ENCODE measurements at places on chromosomes 2 and 18.

- DNase-seq = no peak
Observed at GRCh38 chr2:200216310-200216709, 90.2 kb upstream of the SPATS2L start.

GRCh38 chr2:200086911-200087310 lies 131.5 kb downstream of the MAIP1 start:
- no peak for DNase-seq

DNA sequence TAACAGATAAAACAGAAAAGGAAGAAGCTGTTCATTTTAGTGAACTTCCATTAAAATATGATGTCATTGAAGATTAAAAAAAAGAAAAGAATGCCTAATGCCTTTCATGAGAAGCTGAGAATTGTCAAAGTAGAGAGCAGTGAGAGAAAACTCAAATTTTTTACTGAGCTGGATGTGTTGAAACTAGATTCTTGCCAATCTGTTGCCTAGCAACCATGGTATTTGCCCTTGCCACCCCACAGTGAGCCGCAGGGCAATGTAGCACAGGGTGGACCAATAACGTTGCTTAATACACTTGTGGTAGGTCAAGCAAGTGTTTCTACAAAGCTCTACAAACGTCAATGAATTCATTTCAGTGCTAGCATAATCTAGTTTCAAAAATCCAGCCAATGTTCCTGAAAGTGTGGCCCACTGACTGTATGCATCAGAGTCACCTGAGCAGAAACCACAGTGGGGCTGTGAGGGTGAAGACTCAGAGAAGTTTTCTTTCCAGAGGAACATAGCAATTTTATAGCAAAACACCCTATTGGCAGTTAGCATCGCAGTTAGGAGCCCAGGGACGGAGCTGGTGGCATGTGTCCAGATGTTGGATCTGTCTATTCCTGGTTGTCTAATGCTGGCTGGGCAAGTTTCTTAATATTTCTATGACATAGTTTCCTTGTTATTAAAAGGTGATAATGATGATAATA lies 132.2 kb downstream of the DOCK10 start:
- peak; percentile 80 for DNase-seq

GRCh38 chr2:16136461-16137035 lies 196.2 kb downstream of the MYCN start:
- DNase-seq = no peak

DNA sequence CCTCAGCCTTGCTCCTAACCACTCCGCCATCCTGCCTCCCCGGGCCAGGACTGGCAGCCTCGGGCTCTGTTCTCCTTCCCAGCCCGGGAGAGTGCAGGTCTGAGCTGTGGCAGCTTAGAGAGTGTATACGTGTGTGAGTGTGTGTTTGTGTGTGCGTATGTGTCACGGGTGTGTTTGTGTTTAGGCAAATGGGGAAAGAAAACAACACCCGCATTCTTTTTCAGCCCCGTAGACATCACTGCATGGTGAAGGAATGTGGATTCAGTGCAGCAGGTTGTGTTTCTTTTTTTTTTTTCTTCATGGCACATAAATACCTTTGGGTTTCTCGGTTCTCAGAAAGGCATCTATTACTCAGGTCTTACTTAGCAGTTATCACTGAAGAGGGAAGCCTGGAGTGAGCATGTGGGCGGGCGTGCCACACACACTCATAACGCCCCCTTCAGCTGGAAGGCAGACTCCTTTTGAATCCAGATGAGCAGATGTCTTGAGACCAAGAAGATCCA lies 44.2 kb downstream of the GLI2 start:
- no peak for DNase-seq

DNA sequence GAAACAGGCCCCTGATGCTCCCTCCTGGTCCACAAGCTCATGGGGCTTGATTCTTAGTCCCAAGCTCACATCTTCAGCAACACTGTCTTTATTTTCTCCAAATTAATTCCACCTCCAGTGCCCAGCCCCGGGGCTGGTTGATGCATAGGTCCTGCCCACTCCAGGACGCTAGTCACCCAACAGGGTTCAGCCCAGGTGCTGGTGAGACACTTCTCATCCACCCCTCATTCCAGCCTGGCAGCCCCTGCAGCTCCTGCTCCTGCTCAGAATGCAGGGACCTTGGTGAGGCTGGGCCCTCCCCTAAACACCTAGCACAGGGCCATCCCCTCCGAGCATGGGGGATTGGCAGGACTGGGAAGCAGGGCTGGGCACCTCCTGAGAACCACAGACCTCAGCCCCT lies 25.7 kb downstream of the STEAP3 start:
- DNase-seq = no peak

DNA sequence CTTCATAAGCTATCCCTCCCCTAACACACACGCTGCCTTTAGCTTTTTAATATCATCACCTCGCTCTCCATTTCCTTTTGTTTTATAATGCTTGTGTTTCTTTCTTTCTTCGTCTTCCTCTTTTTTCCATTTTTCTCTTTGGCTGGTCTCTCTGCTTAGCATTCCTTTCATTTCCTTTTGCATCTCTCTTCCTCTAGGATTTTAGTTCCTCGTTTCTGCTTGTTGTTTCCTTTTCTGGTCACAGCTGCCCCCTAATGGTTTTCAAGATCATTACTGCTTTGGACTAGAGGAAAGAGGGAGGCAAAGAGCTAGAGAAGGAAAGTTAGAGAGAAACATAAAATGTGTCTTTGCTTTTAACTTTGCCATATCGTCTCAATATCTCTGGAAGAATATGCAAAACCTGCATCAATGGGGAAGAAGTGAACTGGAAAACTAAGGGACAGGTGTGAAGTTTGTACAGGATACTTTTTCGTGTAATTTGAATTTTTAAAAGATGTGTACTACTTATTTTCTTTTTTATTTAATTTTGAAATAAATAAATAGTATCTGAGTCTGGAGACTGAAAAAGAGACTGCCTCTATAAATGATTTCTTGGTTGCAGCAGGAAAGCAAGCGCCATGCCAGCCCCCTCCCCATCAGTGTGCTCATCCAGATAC lies 6.3 kb upstream of the NRP2 start:
- DNase-seq = peak; percentile 46
